ENCODE measurements at places on chromosomes 1 and 21.

GRCh38 chr1:67777440-67777839 lies 55.8 kb downstream of the GNG12 start:
- DNase-seq: no peak

DNA sequence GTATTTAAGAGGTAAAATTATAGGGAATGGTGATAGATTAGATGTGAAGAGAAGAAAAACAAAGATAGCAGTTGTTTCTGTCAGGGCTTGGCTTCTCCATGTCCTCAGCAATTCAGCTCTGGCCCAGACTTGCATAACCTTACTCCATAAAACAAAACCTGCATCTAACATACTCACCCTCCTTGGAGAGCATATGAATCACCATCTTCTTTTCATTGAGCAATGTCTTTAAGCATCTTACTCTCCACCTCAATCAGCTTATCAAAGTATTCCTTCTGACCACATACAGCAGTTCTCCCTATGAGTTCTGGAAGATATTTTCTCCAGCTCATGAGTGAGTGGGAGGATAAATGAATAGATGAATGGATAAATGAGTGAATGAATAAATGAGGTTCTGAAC lies 49.0 kb downstream of the RAB3B start:
- DNase-seq: no peak

DNA sequence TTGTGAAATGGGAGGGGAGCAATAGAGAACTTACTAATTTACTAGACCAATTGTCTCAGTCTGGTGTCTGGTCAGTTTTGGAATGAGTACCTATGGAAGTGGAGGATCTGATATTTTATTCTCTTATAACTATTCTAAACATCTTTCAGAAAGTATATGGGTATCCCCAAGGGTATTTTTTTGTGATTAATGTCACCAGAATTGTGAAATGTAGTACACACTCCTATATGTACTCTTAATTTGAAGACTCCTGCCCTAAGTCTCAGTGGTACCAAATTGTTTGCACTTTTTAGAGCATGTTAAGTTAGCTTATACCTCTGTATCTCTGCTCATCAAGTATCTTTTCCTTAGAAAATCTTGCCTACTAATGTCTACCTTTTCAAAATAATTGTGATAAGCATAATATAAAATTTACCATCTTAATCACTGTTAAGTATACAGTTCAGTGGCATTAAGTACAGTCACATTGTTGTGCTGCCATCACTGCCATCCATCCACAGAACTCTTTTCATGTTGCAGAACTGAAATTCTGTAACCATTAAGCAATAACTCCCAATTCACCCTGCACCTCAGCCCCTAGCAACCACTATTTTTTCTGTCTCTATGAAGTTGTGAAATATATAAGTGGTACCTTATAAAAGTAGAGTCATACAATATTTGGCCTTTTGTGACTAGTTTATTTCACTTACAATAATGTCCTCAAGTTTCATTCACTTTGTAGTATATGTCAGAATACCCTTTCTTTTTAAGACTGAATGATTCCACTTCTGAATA lies 40.5 kb downstream of the SLC30A7 start:
- no peak for DNase-seq

- DNase-seq: no peak
Observed at GRCh38 chr1:75475696-75476095, 135.2 kb downstream of the SLC44A5 start.

DNA sequence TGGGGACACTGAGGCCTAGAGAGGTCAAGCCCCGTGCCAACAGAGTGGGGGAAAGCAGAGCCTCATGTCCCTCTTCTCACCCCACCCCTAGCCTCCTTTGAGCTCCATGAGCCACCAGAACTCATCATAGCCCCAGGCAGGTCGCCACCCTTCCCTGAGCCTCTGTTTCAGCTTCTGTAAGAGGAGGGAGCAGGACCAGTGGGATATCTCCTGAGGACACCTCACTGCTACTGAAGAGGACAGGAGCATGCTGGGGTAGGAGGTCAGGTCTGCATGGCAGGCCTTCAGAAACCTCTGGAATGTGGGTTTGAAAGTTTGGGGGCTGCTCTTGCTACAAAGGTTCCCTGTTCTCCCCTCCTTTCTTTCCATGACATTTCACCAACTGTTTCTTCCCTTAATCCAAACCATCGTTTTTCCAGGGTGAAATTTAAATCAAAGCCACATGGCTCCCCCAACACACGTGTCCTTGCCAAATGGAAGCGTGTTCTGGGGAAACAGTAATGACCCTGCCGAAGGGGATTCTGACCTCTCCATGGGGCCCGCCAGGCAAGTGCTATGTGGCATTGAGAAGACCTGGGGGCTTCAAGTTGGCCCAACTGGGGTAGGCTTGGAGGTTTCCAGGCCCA lies 88.1 kb upstream of the RUNX3 start:
- no peak for DNase-seq

- no peak for DNase-seq
Observed at GRCh38 chr1:34013958-34014737, 150.3 kb downstream of the HMGB4 start.

GRCh38 chr1:174686213-174686612 lies 238.4 kb downstream of the GPR52 start:
- no peak for DNase-seq

DNA sequence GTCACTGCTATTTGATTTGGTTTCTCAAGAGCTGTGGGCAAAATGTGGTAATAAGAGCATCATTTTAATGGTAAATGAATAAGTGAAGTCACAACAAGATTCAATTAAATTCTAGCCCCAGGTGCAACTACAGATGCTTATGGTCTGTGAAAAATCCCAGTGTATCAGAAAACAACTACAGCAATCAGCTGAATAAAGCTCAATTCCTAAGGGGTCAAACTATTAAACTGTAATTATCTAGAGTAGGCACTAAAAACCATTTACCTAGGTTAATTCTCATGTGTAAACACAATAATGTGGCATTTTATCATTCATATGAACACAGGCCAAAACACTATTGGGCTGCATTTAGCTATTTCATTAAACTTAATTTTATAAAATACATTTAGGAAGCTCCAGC lies 9.6 kb downstream of the TARBP1 start:
- DNase-seq: no peak

DNA sequence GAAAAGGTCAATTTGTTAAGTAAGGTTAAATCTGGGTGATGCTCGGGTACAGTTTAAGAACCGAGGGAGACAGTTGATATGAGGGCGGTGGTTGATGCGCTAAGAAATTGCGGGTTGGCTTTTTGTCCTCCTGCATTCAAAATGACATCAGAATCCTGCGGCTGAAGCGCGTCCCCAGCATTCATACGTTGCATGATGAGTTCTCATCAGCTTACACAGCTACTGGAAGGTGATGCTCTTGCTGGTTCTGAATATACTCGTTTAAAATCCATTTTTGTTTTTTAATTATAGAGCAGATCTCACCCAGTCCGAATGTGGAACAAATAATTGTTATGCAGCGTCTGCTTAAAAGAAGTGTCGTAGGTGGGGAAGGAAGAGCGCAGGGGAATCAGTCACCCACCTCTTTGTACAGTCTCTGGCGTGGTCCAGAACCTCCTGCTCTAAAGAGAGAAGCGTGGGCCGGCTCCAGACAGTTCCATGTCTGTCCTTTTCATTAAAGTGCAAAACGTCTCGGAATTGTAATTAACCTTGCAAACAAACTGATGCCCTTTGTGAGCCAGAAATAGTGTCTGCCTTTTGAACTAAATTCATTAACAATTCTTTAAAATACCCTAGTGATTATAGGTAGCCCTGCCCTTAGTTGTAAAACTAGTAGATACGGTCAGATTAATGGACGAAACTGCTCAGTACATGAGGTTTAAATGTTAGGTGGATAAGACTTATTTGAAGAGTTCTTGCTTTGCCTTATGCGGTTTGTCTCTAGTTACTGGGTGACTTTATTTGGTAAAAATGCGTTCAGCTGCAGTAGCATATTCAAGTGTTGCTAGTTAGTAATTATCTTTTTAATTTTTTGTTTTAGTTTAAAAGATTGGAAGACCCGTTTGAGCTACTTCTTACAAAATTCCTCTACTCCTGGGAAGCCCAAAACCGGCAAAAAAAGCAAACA lies 741 bp downstream of the RGS2 start:
- peak; percentile 16 for DNase-seq

GRCh38 chr1:85340427-85340826 lies 64.0 kb upstream of the BCL10 start:
- no peak for DNase-seq

DNA sequence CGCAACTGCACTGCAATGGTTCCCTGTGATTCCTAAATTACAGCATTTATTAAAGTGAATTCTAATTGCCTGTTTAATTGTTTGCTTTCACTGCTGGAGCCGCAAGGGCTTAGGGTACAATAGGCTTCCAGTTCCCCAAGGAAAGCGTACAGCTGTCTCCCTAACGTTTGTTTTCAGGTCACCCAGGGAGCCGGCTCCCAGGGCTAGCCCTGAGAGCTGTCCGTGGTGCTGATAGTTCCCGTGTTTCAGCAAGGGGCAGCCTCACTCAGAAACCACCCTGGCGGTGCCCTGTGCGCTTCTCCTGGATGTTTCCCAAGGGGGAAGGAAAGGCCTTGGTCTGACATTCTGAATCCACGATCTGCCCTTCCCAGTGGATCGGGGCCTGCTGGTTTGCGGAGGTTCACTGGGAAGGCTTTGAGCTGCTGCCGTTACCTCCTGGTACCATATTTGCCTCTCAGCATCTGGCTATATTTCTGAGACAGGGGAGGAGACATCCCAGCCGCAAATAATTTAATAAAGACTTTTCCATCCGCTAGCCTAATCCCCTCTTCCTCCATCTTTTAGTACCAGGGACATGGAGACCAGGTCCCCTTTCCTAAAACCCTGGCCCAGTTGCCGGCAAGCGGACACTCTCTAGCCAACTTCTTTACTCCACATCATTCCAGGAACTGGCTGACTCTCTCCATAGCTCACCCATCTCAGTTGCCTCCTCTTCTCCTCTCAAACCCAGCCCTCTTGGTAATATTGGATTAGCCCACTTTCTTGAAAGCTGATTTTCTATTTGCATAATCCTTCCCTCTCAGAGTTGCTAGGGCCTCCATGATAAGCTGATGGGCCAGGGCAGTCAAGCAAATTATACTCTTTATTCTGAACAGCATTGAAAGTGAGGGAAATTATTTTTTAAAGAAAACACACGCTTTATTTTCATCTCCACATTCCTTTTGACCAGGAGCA lies 149.0 kb downstream of the IGSF21 start:
- DNase-seq: no peak

Measured in NCI-H2081 treated with DMSO at 0.1 percent for 48 hours (cell line).